ENCODE measurements at places on chromosomes 16 and 17. TPM values are rescaled to one million over a fixed set of nuclear protein-coding genes. Genes with fewer than 3 reads are reported as not detected.

RASD1 gene
- total RNA-seq: 39.2 TPM

PERCC1 gene
- not detected for total RNA-seq

FAM222B gene
- 22.2 TPM for total RNA-seq

IKZF3 gene
- total RNA-seq: 8.2 TPM

BHLHA9 gene
- not detected for total RNA-seq

NPIPA8 gene
- 0.67 TPM for total RNA-seq

WNK4 gene
- total RNA-seq: 0.38 TPM

LRRC37A3 gene
- total RNA-seq: 8.9 TPM

SLC6A2 gene
- total RNA-seq: not detected

UBE2Z gene
- 61.3 TPM for total RNA-seq

HOXB9 gene
- total RNA-seq: not detected

ZP2 gene
- total RNA-seq: 0.67 TPM

PROCA1 gene
- total RNA-seq: 3.3 TPM

NXPH3 gene
- total RNA-seq: 6.3 TPM

OR4D1 gene
- total RNA-seq: not detected

RNF167 gene
- total RNA-seq: 92.9 TPM
